Liver (tissue), 10 donors: ENCODE measurements at places on chromosomes 12 and 14. TPM values are rescaled to one million over a fixed set of nuclear protein-coding genes. Genes with fewer than 3 reads are reported as not detected.
A peak's percentile ranks its signal among the peaks of the same experiment; 100 is the strongest.

Gene LHX5
- not detected for polyA plus RNA-seq

Gene GCN1
- polyA plus RNA-seq = 13.7 TPM

Gene FLRT2
- 1.3 TPM for polyA plus RNA-seq

Gene RAB15
- polyA plus RNA-seq = 5.5 TPM

Gene PLBD1
- 4.5 TPM for polyA plus RNA-seq

Gene GAPDH
- polyA plus RNA-seq = 2,082 TPM

GRCh38 chr14:98298481-98299244, 973.3 kb downstream of the BCL11B start:
- no peaks in the 10 kb centered on the region for H3K4me1 ChIP-seq
- H3K27ac ChIP-seq = no peak overlapping the region
- DNase-seq = no peak
- H3K36me3 ChIP-seq = no peaks in the 10 kb centered on the region
- H3K27me3 ChIP-seq = no peaks in the 10 kb centered on the region

DNA sequence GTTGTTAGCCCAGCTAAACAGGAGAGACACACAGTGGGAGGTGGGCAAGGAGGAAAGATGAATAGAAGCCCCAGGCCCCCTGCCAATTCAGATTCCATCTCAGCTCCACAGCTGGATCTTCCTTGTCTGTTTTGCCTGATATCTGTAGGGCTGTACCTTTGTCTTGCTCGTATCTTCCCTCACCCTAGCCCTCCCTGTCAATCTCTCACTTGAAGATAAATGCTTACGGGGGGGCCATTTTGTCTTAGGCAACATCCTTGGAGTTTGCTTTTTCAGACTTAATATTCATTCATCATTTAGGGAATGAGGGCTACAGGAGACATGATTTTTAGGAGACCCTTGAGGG, 2.4 kb downstream of the KIF5A start:
- no peak overlapping the region for H3K4me3 ChIP-seq
- peaks cover 2% of the 10 kb centered on the region for H3K27me3 ChIP-seq
- peaks cover 4% of the 10 kb centered on the region for H3K4me1 ChIP-seq
- DNase-seq = no peak
- no peak overlapping the region for H3K27ac ChIP-seq

DNA sequence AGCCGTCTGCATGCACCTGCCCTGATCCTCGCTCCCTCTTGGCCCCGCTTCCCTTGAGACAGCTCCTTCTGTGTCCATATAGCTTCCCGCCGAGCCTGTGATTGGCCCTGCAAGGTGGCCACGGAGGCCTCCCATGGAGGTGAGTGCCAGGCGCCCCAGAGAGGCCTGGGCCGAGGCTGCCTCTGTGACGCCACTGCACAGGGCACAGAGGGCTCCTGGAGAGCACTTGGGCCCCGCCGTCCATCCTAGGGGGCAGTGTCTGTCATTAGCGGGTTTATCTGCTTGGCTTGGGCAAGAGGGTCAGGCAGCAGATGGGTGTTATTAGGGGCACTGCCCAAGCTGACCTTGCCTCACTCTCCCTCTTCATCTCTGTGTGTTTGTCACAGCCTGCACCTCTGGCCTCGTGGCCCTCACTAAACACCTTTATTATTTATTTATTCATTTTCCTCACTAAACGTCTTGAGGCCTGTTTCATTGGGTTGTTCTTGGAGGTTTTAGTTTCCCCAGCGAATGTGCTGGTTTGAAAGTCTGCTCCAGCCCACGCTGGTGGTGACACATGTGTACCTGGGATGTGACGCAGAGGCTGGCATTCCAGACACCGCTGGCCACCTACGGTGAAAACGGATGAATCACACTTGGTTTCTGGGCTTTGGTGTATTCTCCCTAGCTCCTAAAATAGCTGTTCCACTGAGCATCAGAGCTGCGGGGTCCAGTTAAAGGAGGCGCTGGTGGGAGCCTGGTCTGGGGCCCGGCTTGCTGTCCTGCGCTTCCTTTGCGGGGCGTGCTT, 5.9 kb downstream of the ZFYVE21 start:
- no peaks in the 10 kb centered on the region for H3K27me3 ChIP-seq
- H3K4me3 ChIP-seq = no peak overlapping the region
- peaks cover 3% of the 10 kb centered on the region for H3K4me1 ChIP-seq
- H3K36me3 ChIP-seq = no peaks in the 10 kb centered on the region

GRCh38 chr14:76640923-76641395, 120.3 kb upstream of the VASH1 start:
- H3K4me1 ChIP-seq = no peaks in the 10 kb centered on the region
- H3K27me3 ChIP-seq = no peaks in the 10 kb centered on the region
- no peak overlapping the region for H3K4me3 ChIP-seq
- DNase-seq = no peak
- H3K27ac ChIP-seq = no peak overlapping the region

GRCh38 chr14:68637106-68638021, 155.5 kb downstream of the ZFP36L1 start:
- no peaks in the 10 kb centered on the region for H3K36me3 ChIP-seq
- peak overlapping the region; percentile 40 for H3K27ac ChIP-seq

DNA sequence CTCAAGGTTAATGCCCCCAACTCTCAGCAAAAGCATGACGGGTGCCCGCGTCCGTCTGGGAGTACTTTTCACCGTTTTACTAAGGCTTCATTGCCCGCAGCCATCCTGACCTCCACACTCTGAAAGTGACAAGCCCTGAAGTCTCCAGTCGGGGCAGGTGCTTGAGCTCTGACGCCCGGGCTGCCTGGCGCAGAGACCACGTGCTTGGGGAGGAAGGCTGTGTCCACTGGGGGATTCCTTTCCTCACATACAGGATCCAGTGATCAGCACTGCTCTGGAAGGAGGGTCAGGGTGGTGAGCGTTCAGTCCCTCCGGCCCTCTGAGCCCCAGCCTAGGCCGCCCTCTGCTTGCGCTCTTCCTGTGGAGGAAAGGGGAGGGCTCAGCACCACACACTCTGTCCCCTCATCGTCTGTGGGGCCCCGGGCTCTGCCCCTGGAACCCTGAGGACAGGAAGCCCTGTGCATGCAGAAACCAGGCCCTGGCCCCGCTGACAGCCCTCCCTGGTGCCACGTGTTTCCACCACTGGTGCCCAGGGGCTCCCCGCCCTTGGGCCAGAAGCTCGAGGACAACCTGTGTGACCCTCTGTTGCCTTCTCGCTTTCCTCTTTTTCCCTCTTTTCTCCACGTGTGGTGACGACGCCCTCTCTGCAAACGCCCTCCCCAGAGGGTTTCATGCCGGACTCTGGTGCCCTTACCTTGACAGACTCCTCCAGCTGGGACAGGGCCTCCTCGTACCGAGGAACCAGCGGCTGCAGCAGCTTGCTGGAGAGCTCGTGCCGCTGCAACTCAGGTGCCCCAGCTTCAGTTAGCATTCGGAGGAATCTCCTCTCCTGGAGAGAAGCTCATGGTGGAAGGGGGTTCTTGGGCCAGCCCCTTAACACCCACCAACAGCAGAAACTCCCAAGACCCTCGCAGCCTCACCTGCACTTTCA, 4.9 kb downstream of the DDX51 start:
- peaks cover 6% of the 10 kb centered on the region for H3K36me3 ChIP-seq
- no peak for DNase-seq
- H3K27me3 ChIP-seq = no peaks in the 10 kb centered on the region
- no peak overlapping the region for H3K27ac ChIP-seq
- peaks cover 14% of the 10 kb centered on the region for H3K4me1 ChIP-seq

DNA sequence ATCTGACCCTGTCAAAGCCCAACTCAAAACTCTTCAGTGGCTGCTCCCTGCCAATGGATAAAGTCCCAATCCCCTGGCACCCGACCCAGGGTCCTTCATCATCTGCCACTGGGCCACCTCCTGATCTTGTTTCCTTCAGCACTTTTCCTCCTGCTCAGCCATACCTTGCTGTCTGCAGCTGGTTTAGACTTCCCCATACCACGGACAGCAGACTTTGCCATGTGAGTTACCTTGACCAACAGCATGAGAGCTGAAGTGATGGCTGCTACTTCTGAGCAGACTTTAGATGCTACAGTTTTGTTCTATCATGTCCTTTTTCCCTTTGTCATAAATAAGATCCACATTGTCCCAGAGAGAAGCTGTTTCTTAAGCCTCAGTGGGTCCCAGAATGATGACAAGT, 33.3 kb upstream of the STON2 start:
- DNase-seq = no peak
- H3K36me3 ChIP-seq = no peaks in the 10 kb centered on the region
- no peak overlapping the region for H3K27ac ChIP-seq
- H3K4me1 ChIP-seq = peaks cover 18% of the 10 kb centered on the region

DNA sequence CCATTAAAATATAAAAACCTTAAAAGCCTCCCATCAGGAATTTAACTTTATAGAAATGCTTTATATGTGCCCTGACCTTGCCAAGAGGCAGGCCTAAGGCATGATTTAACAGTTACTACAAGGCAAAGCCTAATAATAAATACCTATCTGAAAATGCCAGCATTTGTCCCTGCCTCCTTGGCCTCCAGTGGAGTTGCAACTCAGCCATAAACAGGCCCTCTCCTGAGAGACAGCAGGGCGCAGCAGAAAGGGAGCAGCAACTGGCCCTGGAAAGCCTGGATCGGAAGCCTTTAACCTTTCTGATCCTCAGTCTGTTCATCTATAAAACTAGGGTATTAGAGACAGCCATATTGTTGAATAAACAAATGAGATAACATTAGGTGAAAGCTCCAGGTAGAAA, 324.4 kb downstream of the PAWR start:
- no peak overlapping the region for H3K4me3 ChIP-seq
- no peaks in the 10 kb centered on the region for H3K27me3 ChIP-seq
- no peaks in the 10 kb centered on the region for H3K4me1 ChIP-seq
- no peak overlapping the region for H3K27ac ChIP-seq

DNA sequence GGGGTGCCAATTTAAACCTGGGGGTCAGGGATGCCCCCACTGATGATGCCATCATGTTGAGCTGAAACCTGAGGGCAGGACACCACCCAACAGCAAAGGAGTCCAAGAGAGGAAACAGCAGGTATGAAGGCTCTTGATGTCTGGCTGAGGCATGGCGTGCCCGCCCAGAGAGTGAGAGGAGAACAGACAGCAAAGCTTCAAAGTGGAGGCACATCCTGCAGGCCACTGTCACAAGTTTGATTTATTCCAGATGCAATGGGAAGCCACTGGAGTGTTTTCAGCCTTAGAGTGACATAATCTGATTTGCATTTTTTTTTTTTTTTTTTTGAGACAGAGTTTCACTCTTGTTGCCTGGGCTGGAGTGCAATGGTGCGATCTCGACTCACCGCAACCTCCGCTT, 34.8 kb downstream of the IRF2BPL start:
- no peak overlapping the region for H3K4me3 ChIP-seq
- no peak overlapping the region for H3K27ac ChIP-seq
- peaks cover 7% of the 10 kb centered on the region for H3K4me1 ChIP-seq
- no peaks in the 10 kb centered on the region for H3K27me3 ChIP-seq

- H3K36me3 ChIP-seq = no peaks in the 10 kb centered on the region
- H3K27me3 ChIP-seq = no peaks in the 10 kb centered on the region
- H3K27ac ChIP-seq = no peak overlapping the region
- no peak overlapping the region for H3K4me3 ChIP-seq
- DNase-seq = no peak
Observed at GRCh38 chr14:55339770-55340169, 68.5 kb downstream of the FBXO34 start.

DNA sequence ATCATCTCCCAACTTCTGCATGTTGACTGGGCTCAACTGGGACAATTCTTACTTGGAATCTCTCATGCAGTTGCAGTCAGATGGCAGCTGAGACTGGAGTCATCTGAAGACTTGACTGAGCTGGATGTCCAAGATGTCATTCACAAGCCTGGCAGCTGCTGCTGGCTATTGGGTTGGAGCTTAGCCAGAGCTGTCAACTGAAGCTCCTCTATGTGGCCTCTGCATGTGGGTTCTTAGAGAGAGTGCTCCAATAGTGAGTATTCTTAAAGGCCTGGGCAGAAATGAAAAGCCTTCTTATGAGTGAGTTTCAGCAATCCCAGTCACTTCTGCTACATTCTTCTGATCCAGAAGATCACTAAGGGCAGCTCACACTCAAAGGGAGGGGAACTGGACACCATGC, 440.9 kb downstream of the LRIG3 start:
- H3K27ac ChIP-seq = no peak overlapping the region
- DNase-seq = no peak
- no peaks in the 10 kb centered on the region for H3K27me3 ChIP-seq

DNA sequence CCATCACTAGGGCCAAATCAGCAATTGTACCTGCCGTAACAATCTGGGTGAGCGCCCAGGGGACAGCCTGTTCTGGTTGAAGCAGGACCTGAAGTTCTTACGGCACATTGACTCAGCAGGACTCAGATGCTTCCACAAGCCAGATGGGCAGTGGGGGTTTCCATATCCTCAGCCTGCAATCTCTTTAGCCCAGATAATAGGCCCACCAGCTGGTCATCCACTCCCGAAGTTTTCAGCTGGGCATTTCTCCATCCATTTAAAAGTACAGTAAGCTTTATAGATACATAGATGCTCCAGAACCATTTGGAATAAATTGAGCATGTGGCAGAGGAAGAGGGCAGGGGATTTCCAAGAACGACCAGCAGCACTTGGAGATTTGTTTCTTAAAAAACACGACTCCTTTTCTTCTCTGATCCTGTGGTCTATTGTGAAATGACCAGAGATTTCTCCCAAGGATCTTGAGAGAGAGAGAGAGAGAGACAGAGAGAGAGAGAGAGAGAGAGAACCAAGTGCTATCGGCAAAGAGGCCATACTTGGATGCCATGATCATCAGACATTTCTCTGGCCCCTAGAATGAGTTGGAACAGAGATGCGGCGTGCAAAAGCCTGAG, 74.8 kb upstream of the PLXNC1 start:
- no peaks in the 10 kb centered on the region for H3K27me3 ChIP-seq
- H3K36me3 ChIP-seq = no peaks in the 10 kb centered on the region
- H3K4me3 ChIP-seq = no peak overlapping the region
- no peak for DNase-seq
- no peaks in the 10 kb centered on the region for H3K4me1 ChIP-seq

GRCh38 chr14:105139831-105140239, 28.7 kb downstream of the JAG2 start:
- no peaks in the 10 kb centered on the region for H3K4me1 ChIP-seq
- DNase-seq = no peak
- no peaks in the 10 kb centered on the region for H3K27me3 ChIP-seq
- H3K36me3 ChIP-seq = no peaks in the 10 kb centered on the region
- H3K27ac ChIP-seq = no peak overlapping the region

DNA sequence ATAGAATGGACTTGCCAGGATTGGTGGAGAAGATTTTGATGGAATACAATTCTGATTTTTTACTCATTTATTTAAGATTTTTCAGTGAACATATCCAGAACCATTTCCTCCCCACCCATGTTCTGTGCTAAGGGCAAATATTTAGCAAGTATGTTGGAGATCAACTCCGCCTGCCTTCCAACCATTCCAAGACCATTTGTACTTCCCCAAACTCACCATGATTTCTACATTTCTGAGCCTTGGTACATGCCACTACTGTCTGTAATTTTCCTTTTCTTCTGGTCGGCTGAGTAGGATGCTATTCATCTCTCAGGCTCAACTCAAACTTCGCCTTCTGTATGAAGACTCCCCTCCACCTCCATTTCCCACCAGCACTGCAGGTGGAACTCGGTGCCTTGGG, 150.6 kb downstream of the NTF3 start:
- H3K27ac ChIP-seq = no peak overlapping the region
- DNase-seq = no peak
- H3K27me3 ChIP-seq = no peaks in the 10 kb centered on the region
- H3K4me3 ChIP-seq = no peak overlapping the region
- H3K4me1 ChIP-seq = no peaks in the 10 kb centered on the region
- H3K36me3 ChIP-seq = no peaks in the 10 kb centered on the region
